ENCODE measurements at places on chromosomes 4 and X. TPM values are rescaled to one million over a fixed set of nuclear protein-coding genes. Genes with fewer than 3 reads are reported as not detected.

Gene GASK1B
- not detected for total RNA-seq

GRCh38 chr4:25860586-25861279 lies 2.1 kb downstream of the SEL1L3 start:
- DNase-seq: no peak

GRCh38 chr4:188372829-188373228 lies 233.6 kb downstream of the TRIML1 start:
- DNase-seq: no peak

DNA sequence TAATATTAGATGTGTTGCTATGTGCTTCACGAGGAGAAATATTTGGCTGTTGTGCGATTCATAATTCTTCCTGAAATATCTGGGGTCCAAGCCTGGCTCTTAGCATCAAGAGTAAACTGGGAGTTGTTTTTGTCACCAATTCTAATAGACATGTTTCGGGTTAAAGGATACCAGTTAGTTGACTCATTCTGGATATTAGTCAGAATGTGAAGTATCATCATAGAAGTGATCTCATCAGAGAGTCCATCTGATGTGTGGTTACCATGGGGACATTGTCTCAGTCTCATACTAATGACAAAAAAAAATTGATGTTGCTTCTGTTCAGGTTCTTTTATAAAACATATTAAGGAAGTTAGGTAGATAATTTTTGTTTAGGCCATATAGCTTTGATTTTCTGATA lies 57.2 kb upstream of the MTMR1 start:
- no peak for DNase-seq

DNA sequence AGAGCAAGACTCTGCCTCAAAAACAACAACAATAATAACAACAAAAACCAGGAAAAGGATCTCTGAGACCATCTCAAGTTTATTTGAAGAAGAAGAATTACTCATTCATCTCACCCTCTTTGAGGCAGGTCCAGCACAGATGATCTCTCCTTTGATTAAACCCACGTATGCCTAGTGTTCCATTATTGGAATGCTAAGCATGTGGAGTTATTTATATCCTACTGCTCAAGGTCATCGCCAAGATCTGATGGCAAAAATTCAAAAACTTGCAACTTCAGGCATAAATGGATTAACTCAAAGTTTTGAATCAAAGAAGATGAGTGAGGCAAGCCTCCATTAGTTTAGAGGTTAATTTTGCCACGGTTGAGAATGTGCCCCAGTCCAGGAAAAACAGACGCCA lies 184.2 kb downstream of the DHRSX start:
- DNase-seq: no peak

GRCh38 chr4:2194496-2194895 lies 47.4 kb downstream of the HAUS3 start:
- DNase-seq: no peak

DNA sequence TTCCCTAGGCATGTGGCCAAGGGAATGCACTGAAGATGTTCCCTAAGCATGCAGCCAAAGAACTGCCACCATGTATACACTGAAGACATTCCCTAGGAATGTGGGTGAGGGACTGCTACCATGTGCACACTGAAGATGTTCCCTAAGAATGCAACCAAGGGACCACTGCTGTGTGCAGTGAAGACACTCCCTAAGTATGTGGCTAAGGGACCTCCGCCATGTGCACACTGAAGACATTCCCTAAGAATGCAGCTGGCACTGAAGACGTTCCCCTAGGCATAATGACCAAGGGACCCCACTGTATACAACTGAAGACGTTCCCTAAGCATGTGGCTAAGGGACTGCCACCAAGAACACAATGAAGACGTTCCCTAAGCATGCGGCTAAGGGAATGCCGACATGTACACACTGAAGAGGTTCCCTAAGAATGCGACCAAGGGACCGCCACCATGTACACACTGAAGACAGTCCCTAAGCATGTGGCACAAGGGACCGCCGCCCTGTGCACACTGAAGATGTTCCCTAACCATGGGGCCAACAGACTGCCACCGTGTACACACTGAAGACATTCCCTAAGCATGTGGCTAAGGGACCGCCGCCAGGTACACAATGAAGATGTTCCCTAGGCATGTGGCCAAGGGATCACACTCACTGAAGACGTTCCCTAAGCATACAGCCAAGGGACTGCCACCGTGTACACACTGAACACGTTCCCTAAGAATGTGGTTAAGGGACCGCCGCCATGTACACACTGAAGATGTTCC lies 25.6 kb downstream of the DHRSX start:
- DNase-seq: no peak

- no peak for DNase-seq
These were observed 115.5 kb upstream of the MYOZ2 start for GRCh38 chr4:119020158-119020557.

Data from CD8-positive, alpha-beta T cell (primary cell).